ENCODE measurements at places on chromosomes 12 and 14. TPM values are rescaled to one million over a fixed set of nuclear protein-coding genes. Genes with fewer than 3 reads are reported as not detected.

The STRN3 gene
- 15.1 TPM for total RNA-seq

The PFKM gene
- 17.3 TPM for total RNA-seq

The BDKRB1 gene
- not detected for total RNA-seq

The EML1 gene
- total RNA-seq = not detected

The DBX2 gene
- not detected for total RNA-seq

The ENDOU gene
- total RNA-seq = not detected

The KRT83 gene
- total RNA-seq = not detected

Measured in activated naive CD4-positive, alpha-beta T cell treated with anti-CD3 and anti-CD28 coated beads, Interleukin-2, amount 10 ng/mL, durations not matched to agents 5 hours and 36 hours (primary cell).